ENCODE measurements at places on chromosomes 2 and 18.

GRCh38 chr18:59787998-59788790 is 91.0 kb upstream of the CCBE1 start:
- H3K4me3 ChIP-seq = no peak overlapping the region
- H3K36me3 ChIP-seq = no peaks in the 10 kb centered on the region
- H3K4me1 ChIP-seq = peaks cover 5% of the 10 kb centered on the region
- H3K27me3 ChIP-seq = no peaks in the 10 kb centered on the region

DNA sequence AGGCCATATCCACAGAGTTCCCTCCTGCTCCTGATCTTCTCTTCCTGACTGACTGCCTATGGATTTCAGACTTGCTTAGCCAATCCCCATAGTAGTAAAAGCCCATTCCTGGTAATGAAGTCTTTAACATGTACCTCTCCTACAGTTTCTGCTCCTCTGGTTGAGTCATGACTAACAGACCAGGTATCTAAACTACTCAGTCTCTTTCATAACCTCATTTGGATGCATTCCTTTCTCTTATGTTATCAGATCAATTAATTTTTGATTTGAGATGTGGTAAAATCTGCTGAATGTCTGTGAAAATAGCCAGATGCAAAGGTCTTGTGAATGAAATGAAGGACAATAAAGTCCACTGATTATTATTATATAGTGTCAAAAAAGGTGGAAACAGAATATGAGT is 198.0 kb downstream of the NBAS start:
- no peaks in the 10 kb centered on the region for H3K4me1 ChIP-seq
- H3K36me3 ChIP-seq = peaks cover 19% of the 10 kb centered on the region
- no peaks in the 10 kb centered on the region for H3K27me3 ChIP-seq
- no peak overlapping the region for H3K27ac ChIP-seq
- no peak overlapping the region for H3K4me3 ChIP-seq

DNA sequence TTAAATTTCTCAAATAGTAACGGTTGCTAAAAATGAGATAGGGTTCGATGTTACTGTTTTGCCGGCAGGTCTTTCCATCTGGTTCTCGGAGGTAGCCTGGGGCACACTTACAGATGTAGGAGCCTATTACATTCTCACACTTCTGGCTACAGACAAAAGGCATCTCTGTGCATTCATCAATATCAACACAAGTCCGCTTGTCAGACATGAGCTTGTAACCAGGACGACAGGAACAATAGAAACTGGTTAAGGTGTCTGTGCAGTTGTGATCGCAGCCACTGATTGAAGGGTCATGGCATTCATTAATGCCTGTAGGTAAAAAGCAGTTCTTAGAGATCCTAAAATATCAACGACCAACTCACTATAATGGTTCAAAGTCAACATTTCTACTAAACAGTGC is 116.3 kb downstream of the DHRS9 start:
- no peaks in the 10 kb centered on the region for H3K36me3 ChIP-seq
- no peaks in the 10 kb centered on the region for H3K4me1 ChIP-seq
- no peak overlapping the region for H3K4me3 ChIP-seq
- H3K27ac ChIP-seq = no peak overlapping the region
- no peaks in the 10 kb centered on the region for H3K27me3 ChIP-seq

GRCh38 chr2:224613543-224614286 is 28.6 kb upstream of the CUL3 start:
- no peaks in the 10 kb centered on the region for H3K4me1 ChIP-seq
- H3K27me3 ChIP-seq = no peaks in the 10 kb centered on the region
- no peak for DNase-seq
- H3K27ac ChIP-seq = no peak overlapping the region
- H3K4me3 ChIP-seq = no peak overlapping the region

DNA sequence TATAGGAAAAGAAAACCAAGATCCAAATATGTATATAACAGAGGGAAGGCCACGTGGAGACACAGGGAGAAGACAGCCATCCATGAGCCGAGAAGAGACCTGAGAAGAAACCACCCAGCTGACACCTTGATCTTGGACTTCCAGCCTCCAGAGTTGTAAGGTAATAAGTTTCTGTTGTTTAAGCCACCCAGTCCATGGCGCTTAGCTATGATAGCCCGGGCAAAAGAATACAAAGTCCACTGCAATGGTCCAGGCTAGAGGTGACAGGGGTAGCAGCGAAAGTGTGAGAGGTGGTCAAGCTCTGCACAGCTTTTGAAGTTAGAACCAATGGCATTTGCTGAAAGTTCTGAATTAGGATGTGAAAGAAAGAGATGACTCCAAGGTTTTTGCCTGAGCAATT is 2.8 kb downstream of the MYOM1 start:
- H3K27me3 ChIP-seq = no peaks in the 10 kb centered on the region
- no peak for DNase-seq
- H3K4me1 ChIP-seq = peaks cover 3% of the 10 kb centered on the region
- no peak overlapping the region for H3K27ac ChIP-seq

Data from suprapubic skin (tissue), 4 donors.